ENCODE measurements at places on chromosomes 1 and 21.

GRCh38 chr1:197178998-197179397 is 32.5 kb upstream of the ASPM start:
- peak; percentile 96 for DNase-seq

DNA sequence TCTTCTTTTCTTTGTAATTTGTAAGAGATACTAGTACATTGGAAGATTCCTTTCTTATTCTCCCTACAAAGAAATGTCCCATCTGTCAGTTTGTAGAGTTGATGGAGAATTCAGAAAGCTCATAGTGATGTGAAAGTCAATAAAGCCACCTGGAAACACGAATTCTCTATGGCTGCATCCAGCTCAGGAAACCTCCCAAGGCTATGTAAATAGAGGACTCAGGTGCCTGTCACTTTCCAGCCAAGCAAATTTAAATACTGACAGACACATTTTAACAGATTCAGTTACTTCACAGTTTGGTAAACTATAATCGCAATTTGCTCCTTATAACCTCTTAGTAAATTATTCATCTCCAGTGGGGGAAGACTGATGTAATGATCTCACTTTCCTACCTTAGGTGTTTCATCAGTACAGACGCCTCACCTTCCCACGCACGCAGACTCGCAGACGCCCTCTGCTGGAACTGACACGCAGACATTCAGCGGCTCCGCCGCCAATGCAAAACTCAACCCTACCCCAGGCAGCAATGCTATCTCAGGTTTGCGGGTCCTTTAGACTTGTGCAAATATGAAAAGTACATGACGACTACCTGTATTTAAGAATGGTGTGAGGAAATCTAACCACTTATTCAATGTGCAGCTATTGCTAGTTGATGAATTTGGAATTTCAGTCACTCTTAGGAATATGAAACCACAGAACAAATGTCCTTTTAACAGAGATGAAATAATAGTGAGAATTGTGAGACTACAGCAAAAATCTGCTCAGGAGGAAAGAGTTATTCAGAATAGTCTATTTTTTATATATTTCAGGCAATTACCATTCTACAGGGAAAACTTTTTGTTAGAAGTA is 60.6 kb downstream of the PTPRC start:
- DNase-seq: peak; percentile 74

DNA sequence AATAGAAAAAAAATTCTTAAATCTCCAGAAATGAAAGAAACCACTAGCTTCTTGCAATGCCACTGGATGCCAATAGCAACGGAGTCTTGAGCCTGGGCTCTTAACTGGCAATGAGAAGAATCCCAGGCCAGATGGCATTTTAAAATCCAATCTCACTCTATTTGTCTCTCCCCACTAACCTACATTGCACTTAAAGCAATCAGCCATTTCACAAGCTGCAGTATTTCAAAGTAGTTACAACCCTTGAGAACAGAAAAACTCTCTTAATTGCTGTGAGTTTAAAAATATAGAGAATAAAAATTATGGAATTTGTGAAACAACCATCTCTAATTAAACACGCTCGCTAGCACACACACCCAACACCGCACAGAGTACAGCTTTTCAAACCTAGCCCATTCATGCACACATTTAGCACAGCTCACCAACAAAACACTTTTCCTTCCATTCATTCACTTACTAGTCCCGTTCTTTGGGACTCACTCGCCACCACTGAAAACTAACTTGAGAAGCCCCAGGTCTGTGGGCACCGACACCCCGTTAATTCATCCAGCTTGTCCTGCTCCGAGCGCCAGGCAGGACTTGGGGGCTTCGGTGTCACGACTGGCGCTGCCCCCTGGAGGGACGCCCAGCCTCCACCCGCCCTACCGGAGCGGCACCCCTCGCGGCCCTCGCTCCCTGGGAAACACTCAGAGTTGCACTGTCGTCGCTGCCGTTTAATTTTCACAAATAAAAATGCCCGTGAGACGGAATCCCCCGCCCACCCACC is 1.0 kb downstream of the DDAH1 start:
- DNase-seq: no peak

GRCh38 chr1:151254217-151255213 is at the start of gene PSMD4:
Gene PSMD4 (plus strand): TSS chr1:151254734. CDS start chr1:151254783, 49 bp downstream.
- peak; percentile 99 for DNase-seq

- no peak for DNase-seq
These were observed 72.1 kb downstream of the BCAR3 start for GRCh38 chr1:93609536-93609935.

DNA sequence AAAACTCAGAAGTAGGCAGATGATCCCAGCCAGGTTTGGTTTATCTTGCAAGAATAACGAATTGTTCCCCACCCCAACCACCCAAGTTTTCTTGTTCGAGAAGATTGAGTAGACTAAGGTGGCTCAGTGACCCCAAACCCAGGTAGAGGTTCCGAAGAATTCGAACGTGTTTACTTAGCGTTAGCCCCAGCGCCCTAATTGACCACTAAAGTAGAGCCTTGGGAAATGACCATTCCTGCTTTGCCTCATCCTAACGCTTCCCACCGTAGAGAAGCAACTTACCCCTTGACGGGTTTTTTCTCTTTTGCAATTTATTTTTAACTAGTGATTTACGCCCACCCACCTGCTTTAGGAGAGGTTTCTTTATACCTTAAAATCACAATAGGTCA is 870 bp downstream of the FBXO28 start:
- DNase-seq: no peak

DNA sequence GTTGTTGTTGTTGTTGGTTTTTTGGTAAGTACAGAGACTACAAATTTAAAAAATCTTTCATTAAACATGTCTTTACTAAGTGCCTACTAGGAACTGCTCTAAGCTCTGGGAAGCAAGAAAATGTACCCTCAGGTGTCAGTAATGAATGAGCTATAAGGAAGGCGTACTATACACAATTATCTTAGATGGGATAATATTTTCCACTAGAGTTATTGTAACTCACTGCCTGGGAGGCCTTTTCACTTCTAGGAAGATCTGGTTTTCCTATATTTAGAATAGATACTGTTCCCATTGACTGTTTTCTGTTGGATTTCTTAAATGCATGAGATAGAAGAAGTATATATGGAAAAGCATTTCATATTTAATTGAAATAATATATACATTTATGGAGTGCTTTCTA is 19.6 kb downstream of the CLIC4 start:
- no peak for DNase-seq

- DNase-seq: no peak
These were observed 61.8 kb upstream of the LAMC2 start for GRCh38 chr1:183124259-183124658.

- DNase-seq: no peak
These were observed 52.2 kb downstream of the MEF2D start for GRCh38 chr1:156448134-156448967.

GRCh38 chr1:6467224-6467623 is 1.3 kb upstream of the TNFRSF25 start:
- DNase-seq: no peak

GRCh38 chr1:21530368-21531016 is 21.3 kb downstream of the ALPL start:
- DNase-seq: no peak

GRCh38 chr1:171257607-171258076 is 9.3 kb downstream of the FMO1 start:
- DNase-seq: no peak

GRCh38 chr1:23867542-23867894 is 572 bp downstream of the FUCA1 start:
- DNase-seq: no peak

DNA sequence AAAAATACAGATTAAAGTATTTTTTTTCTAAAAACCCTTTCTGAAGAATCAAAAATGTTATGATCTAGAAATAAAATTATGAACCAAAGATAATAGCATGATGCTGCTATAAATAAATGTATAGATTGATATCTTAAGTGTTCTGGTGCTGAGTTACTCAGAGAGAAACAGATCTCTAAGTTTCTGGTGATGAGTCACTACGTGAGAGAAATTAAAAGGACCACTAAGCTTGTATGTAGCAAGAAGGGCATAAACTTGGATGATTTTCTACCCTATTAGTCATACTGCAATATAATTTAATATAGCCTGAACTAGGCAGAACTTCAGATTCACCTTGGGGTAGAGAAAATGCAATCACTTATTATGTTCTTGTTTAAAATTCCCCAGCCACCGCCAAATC is 514.8 kb downstream of the AMY1C start:
- no peak for DNase-seq

- DNase-seq: no peak
These were observed 21.5 kb upstream of the SAMSN1 start for GRCh38 chr21:14567331-14568279.

- DNase-seq: no peak
These were observed 35.2 kb upstream of the MUTYH start for GRCh38 chr1:45375104-45376090.

All from NCI-H460 (cell line).